ENCODE measurements at places on chromosomes 1 and 21.

GRCh38 chr21:35340273-35340672 lies 291.2 kb upstream of the RUNX1 start:
- DNase-seq: no peak

GRCh38 chr1:207444514-207445217 lies 9.5 kb upstream of the CR2 start:
- DNase-seq: no peak

- DNase-seq: no peak
Observed at GRCh38 chr1:162141281-162142054, 72.0 kb downstream of the NOS1AP start.

DNA sequence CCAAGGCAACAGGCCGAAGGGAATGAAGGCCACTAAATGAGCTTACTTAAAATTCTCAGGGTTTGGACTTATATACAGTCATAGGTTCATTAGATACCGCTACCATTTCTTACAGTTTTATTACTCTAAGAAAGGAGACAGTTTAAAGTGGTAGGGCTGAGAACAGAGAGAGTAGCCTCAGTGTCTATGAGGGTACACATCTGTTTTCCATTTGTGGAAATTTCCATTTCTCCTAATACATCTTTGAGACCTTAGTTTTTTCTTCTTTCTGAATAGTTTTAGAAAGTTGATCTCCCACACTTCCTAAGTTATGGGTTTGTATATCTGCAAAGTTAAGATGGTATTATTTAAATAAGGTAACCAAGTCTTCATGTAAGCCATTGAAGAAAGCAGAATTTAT lies 1279.1 kb downstream of the NCAM2 start:
- DNase-seq: no peak

- DNase-seq: no peak
Observed at GRCh38 chr1:113140176-113140575, 67.2 kb downstream of the LRIG2 start.

DNA sequence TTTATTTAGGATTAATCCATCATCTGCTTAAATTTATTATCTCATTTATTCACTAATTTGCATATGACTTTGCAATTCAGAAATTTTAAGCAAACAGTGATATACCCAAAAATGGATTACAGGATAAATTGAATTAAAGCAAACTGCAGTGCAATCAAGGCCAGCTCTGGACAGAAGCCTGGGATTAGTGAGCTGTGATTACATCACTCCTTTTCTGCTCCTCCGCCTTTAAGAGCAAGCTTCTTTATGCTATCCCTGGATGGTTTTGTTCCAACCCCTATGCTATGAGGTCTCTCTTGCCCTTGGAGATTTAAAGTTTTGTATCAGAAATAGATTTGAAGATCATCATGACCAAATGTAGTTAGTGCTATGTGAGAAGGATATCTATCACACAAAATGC lies 32.6 kb downstream of the GPR52 start:
- no peak for DNase-seq

DNA sequence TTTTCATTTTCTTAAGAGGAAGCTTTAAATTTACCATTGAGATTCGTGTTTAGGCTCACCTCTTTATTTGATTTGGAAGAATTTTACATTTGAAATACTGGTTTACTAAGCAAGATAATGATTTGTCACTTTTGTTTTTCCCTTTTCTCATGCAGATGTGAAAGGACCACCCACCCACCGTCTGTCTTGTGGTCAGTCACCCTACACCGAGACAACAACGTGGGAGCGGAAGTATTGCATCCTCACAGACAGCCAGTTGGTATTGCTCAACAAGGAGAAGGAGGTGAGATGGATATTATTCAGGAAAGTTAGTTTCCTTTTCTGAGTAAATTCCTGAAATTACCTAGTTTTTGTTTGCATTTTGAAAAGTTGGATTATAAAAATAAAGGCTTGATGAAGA lies 189.5 kb downstream of the RASAL2 start:
- DNase-seq: no peak

- no peak for DNase-seq
Observed at GRCh38 chr1:8384088-8384487, 66.2 kb downstream of the SLC45A1 start.

DNA sequence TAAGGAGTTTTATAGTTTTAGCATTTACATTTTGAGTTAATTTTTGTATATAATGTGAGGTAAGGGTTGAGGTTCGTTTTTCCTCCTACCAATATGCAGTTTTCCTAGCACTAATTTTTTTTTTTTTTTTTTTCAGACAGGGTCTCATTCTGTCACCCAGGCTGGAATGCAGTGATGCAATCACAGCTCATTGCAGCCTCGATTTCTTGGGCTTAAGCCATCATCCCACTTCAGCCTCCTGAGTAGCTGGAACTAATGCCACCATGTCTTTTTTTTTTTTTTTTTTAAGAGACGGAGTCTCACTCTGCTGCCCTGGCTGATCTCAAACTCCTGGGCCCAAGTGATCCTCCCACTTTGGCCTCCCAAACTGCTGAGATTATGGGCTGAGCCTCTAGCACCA lies 2.5 kb upstream of the UBASH3A start:
- DNase-seq: no peak

- peak; percentile 83 for DNase-seq
Observed at GRCh38 chr1:234772345-234773147, 162.6 kb upstream of the IRF2BP2 start.

GRCh38 chr21:38898422-38899096 lies 92.8 kb downstream of the ETS2 start:
- DNase-seq: no peak

GRCh38 chr1:226479474-226479873 lies 69.1 kb upstream of the STUM start:
- DNase-seq: no peak

GRCh38 chr1:223695941-223696340 lies 16.4 kb upstream of the CAPN2 start:
- peak; percentile 2 for DNase-seq

Measured in GM20000 (cell line).